ENCODE measurements at places on chromosomes 5 and 9.

DNA sequence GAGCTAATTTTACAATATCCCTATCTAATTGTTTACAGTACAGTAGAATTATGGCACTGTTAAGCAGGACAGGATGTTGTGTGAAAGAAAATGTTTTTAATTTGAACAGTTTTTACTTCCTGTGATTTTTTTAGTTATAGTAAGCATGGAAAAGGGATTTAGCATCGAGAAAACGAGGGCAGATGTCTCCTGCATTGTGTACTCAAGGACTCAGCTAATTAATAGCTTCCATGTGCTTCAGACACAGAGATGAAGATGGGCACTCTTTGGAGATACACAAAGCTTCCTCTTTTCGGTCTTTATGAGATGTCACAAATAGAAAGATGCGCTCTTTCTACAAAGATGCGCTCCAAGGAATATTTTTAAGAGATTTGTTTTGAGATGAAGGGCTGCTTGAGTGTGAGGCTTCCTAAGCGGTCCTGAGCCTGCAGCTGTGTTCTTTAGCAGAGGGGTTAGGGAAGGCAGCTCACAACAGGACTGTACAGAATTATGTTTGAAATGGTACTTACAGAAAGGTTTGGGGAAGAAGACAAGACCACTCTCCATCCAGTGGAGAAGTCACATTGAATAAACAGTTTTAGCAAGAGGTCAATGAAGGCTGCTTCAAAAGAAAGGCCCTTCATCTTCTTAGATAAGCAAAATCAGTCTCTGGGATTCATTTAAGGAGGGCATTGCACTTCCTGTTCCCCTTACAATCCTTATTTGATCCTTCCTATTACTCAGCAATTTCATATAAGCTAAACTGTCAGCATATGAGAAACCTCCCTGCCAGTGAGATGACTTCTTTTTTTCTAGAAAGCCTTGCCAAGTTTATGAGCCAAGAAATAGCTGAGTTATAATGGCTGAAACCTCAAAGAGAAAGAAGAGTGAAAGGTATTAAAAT, 311.5 kb downstream of the EFNA5 start:
- DNase-seq, result no peak

DNA sequence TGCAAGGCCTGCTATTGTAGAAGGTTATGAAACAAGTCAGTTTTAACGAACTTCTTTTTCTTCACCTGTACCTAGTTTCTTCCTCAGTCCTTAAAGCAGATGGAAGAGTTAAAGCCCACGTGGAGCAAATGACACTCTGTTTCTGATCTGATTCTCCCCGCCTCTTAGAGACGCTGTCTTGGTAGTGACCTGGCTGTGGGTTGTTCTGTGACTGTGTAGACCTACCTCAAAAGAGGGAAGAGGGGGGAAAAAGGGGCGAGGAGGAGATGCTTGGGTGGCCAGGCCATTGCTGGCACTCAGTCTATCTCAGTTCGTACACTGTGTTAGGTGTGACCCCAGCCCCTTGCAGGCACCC, 610 bp downstream of the GFRA3 start:
- peak; percentile 50 for DNase-seq

- DNase-seq, result peak; percentile 10
These were observed 11.0 kb downstream of the CCDC152 start for GRCh38 chr5:42767491-42768105.

- no peak for DNase-seq
These were observed 133.7 kb downstream of the SLC28A3 start for GRCh38 chr9:84206801-84207370.

GRCh38 chr9:85216601-85217000, 525.2 kb downstream of the AGTPBP1 start:
- no peak for DNase-seq

GRCh38 chr5:79691007-79691406, 1.4 kb downstream of the CMYA5 start:
- no peak for DNase-seq

GRCh38 chr9:89738137-89738932, 133.5 kb downstream of the GADD45G start:
- no peak for DNase-seq

- DNase-seq, result no peak
These were observed 650 bp downstream of the MRRF start for GRCh38 chr9:122265149-122265915.

- DNase-seq, result no peak
These were observed 11.4 kb upstream of the BASP1 start for GRCh38 chr5:17206021-17206420.

DNA sequence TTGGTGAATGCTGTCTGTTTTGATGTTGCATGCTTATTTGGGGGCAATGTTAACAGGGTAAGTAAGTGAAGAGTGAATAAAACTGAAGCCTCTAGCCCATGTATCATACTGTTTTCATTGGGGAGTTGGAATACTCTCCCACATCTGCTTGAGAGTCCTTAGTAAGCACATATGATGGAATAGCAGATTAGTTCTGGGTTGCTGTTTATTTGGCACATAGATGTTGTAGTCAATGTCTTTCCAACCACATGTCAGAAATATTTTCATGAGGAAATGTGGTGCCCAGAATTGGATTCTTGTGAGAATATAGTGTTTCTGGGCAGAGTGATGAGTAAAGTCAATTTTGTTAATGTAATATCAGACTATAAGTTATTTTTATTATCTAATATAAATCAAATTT, 611.7 kb upstream of the FTMT start:
- no peak for DNase-seq

DNA sequence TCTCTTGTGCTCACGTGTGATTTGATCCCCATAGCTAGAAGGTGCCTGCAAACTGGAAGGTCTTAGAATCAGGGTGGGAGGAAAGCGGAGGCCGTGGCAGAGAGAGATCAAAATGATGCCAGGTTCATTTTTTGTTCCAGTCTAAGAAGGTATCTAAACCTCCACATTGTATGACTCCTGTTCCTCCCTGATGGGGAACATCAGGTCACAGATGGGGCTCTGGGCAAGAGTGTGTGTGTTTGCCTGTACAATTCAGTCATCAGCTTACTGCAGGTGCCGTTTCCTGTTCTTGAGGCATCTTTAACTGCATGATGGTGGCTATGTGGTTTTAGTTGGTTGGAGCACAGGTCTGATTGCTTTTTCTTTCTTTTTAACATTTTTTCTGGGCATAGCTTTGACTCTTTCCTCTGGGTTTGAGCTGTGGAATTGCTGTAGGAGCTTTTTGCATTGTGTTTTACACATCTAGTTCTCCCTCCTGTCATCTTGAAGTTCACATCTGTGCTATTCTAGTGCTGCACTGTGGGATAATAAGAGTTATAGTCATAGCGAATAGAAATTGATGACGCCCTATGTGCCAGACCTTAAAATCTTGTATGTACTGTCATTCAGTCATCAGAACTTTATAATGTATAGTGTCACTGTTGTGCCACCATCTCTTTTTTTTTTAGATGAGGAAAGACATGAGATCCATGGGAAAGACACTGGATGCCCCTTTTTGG, 30.8 kb downstream of the ARHGAP26 start:
- DNase-seq, result no peak

GRCh38 chr5:167850911-167851310, 440.5 kb upstream of the WWC1 start:
- no peak for DNase-seq

GRCh38 chr5:72179028-72179815, 71.9 kb downstream of the MAP1B start:
- no peak for DNase-seq

- no peak for DNase-seq
These were observed 65.0 kb downstream of the FGF18 start for GRCh38 chr5:171484460-171484899.

DNA sequence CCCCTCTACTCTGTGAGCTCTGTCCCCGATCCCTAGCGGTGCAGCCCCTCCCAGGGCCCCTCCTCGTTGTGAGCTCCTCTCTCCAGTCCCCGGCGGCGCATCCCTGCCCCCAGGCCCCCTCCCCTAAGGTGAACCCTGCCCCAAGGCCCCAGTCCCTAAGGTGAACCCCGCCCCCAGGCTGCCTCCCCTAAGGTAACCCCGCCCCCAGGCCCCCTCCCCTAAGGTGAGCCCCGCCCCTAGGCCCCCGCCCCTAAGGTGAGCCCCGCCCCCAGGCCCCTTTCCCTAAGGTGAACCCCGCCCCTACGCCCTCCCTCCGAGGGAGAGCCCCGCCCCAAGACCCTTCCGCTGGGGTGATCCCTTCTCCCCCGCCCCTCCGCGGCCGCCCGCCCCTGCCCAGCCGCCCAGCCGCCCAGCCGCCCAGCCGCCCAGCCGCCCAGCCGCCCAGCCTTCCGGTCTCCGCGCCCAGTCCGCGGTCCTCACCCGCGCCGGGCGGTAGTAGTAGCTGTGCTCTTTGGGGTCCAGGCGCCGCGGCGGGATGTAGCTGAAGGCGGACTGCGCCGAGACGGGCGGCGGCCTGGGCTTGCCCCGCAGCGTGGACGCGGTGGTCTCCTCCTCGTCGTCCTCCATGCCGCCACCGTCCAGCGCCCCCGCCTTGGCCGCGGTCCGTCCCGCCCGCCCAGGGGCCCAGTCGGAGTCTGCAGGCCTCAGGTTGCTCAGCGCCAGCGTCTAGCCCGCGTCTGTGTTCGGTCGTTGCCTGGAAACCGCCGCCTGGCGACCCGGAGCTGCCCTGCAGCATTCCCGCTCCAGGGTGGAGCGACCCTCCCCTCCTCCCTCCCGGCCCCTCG, at the start of gene CFAP90:
Gene CFAP90 (minus strand): TSS at position 739 of the 845 bp plus-strand sequence. CDS start 112 bp downstream, at position 627.
- peak; percentile 19 for DNase-seq

DNA sequence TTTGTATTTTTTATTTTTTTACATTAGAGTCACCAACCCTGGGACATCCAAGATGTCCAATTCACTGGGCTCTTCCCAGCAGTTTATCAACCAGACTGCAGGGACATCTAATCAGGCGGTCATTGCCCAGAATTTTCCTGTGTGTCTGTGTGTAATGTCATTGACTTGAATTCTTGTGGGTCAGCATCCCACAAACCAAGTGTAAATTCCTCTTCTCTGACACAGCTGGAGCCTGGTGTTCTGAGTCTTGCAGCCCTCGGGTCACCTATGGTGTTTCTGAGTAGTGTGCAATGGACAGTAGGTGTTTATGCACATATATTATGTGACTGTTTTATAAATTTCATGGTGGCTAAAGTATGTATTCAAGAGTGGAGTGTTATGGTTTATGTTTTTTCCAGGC, 815.7 kb downstream of the SEMA5A start:
- no peak for DNase-seq

GRCh38 chr5:7848296-7848695, 2.6 kb downstream of the CFAP90 start:
- DNase-seq, result no peak

GRCh38 chr5:179893958-179894895, 13.5 kb downstream of the TBC1D9B start:
- DNase-seq, result peak; percentile 67

GRCh38 chr9:91725651-91726050, 224.4 kb downstream of the ROR2 start:
- no peak for DNase-seq

DNA sequence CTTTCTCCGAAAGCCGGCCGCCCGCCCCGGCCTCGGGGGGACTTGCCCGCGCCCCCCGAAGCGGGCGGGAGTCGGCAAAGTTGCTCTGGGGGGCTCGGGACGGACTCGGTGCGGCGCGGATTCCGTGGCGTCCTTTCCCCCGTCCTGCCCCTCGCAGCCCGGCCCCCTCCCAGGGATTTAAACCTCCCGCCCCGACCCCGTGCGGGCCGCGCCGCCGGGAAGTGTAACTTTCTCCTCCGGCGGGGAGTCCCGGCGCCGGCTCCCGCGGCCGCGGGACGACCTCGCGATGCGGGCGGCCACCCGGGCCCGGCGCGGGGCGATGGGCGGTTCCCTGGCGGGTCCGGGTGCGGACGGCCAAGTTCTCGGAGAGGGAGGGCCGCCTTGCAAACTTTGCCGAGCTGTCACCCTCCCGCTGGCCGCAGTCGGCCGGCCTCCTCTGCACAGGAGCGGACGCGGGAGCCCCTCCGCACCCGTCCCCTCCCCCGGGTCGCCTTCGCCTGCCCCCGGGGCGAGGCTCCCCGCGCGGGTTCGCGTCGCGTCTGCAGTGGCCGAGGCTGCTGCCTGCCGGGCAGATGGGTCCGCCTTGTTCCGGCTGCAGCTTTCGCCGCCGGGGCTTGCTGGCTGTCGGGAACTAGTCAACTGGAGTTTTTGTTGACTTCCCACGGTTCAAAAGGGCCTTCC, 732 bp downstream of the PBX3 start:
- no peak for DNase-seq

GRCh38 chr9:135216791-135217441, 129.4 kb downstream of the OLFM1 start:
- DNase-seq, result no peak

DNA sequence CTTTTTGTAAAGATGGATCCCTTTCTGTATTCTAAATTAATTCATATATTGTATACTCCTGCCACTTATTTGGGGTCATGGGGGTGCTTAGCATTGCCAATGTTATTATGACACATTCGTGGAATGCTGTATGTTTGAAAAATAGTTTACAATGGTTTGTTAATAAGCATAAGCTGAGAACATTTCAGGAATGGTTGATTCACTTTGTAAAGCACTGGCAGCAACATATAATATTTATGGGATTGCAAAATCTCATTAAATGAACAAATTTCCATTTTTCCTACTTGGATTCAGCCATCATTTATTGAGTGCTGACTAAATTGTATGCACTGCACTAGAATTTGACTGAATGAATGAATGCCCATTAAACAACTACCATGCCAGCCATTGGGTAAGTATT, 215.2 kb upstream of the KLF4 start:
- no peak for DNase-seq

GRCh38 chr5:168755548-168756093, 176.5 kb upstream of the PANK3 start:
- no peak for DNase-seq

DNA sequence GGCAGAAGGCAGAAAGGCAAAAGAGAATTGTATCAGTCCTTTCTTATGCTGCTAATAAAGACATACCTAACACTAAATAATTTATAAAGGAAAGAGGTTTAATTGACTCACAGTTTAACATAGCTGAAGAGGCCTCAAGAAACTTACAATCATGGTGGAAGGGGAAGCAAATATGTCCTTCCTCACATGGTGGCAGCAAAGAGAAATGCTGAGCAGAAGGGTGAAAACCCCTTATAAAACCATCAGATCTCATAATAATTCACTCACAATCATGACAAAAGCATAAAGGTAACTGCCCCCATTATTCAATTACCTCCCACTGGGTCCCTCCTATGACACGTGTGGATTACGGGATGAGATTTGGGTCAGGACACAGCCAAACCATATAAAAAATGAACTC, 312.5 kb upstream of the PTGER4 start:
- DNase-seq, result no peak

DNA sequence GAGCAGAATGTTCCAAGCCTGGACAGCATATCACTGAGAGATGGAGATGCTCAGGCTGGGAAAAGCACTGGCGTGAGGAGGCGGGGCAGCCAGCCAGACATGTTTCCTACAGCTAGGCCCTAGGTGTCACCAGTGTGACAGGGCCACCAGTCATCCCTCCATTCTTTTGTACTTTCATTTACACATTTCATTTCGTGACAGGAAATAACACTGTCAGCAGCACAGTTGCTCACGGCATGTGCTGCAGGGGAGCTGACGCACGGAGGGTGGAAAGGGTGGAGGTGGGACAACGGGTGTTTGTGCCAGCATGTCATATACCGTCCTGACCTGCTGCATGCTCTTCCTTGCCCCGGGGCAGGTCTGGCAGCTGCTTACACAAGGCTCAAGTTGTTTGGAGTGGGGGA, 14.8 kb upstream of the CEMIP2 start:
- DNase-seq, result peak; percentile 72

Measured in cerebellar cortex (tissue), 1 donor.